ENCODE measurements at places on chromosomes 16 and 17.
A peak's percentile ranks its signal among the peaks of the same experiment; 100 is the strongest.

DNA sequence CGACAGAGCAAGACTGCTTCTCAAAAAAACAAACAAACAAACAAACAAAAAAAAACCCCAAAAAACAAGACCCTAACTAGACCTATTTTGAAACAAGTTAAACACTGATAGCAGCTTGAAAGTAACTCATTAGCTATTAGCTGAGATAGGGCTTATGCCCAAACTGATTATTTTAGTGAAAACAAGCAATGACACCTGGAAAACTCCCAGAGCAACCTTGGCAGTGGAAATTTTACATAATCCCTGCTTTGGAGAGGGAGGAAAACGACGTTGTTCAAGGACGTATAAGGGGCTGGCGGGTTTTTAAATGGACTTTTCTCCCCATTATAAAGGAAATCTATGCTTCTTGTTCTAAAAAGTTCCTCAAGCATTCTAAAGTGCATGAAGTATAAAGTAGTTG is 45.4 kb upstream of the AQP8 start:
- no peak for DNase-seq

DNA sequence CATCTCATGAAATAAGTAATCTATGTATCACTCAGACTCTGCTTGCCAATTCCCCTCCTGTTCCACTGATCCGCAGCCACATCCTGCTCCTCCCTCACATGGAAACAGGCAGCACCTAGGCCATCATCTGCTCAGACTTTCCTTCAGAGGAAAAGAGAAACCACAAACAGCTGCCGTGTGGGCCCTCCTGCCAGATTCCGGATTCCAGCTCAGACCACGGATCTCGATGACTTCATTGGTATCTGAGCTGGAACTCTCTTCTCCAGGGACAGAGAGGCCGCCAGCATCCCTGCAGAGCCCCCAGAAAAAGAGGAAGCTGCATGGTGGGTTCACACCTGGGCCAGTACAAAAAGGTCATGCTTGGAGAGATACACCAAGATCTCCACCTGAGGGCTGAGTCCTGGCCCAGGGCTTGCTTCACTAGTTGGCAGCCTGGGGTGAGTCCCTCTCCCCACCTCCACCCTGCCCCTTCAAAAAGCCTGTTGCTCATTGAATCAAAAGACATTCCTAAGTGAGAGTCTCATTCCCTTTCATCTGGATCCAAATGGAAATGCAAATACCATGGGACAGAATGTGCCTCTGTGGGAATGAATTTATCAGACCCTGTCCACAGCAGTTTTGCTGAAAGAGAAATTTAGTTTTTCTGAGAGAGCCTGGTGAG is 47.2 kb downstream of the HOXB1 start:
- DNase-seq = no peak

DNA sequence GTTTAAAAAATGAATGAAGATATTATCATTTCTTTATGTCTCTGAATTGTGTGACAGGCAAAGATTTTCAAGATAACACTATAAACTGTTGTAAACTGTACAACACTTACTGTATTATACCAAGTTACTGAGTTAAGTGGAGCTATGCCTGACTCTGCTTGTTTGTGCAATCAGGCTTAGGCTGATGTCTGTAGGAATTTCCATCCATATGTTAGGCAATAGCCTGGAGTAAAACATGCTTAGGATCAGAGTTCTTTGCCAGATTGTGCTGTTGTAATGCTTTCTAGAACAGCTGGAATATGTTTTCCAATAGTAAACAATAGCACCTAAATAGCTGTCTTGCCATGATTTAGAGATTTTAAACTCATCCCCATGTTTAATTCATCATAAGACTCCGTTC is 1496.7 kb downstream of the CDH11 start:
- no peak for DNase-seq

DNA sequence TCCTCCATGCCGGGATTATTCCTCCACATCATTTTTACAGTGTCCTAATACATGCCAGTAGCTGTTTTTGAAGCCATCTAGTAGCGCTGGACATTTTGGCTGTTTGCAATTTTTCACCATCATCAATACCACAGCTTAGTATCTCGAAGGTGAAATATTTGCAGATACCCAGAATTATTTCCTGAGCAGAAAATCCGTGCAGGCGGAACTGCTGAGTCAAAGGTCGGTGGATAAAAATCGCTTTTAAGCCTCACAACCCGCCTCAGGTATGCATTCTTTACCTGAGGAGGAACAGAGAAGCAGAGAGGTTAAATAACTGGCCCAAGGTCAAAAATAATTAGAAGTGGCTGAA is 584 bp upstream of the TNRC6A start:
- no peak for DNase-seq

DNA sequence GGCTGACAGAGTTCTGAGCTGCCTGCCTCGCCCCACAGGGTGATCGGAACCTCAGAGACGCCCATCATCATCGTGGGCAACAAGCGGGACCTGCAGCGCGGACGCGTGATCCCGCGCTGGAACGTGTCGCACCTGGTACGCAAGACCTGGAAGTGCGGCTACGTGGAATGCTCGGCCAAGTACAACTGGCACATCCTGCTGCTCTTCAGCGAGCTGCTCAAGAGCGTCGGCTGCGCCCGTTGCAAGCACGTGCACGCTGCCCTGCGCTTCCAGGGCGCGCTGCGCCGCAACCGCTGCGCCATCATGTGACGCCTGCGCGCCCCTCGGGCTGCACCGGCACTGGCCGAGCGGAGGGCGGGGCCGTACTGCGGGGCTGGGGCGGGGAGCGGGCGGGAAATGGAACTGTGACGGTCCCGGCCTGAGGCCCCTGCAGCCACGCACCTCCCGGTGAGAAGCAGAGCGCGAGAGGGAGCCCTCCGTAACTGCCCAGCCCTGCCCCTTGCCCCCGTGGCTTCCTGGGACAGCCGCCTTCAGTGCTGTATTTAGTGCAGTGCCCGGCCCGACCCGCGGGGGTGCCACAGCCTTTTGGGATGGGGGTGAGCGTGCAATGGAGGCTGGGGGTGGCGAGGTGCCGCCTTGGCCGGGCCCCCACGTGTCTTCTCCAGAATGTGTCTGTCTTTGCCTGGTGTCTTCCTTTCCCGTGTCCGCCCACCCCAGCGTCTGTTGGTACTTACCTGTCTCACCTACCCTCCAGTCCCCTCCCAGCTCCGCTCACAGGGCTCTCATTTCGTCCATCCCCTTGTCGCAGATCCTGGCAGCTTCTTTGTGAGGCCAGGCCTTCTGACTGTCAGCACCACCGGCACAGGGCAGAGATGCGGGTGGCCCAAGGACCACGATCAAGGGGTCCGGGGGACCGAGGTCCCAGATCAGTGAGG is 9.8 kb downstream of the RASL10B start:
- no peak for DNase-seq

GRCh38 chr17:50634224-50634914 is at the start of gene ABCC3:
TSS of gene ABCC3 (plus strand) at chr17:50634881. CDS start at chr17:50634937, 56 bp downstream.
- no peak for DNase-seq

DNA sequence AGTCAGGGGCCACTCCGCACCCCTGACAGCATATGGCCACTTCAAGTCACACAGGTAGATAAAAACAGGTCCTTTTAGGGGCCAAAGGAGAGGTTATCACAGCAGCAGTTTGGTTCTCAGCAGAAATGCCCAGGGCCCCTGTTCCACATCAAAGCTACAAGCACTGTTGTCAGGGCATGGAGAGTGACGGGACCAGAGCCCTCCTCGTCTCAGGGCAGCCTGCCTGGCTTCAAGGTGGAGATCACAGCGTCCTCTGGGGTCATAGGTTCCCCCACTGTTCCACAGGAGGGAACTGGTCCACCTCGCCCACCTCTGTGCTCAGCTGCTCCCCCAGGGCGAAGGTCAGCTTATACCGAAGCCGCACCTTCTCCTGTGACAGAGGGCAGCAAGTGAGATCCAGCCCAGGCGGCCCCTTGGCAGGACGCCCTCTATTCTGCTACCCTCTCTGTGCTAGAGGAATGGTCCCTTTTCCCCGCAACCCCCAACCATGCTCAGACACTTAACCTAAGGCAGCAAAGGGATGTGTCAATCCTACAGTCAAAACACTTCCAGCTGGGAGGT is 23.3 kb downstream of the GGA3 start:
- no peak for DNase-seq

DNA sequence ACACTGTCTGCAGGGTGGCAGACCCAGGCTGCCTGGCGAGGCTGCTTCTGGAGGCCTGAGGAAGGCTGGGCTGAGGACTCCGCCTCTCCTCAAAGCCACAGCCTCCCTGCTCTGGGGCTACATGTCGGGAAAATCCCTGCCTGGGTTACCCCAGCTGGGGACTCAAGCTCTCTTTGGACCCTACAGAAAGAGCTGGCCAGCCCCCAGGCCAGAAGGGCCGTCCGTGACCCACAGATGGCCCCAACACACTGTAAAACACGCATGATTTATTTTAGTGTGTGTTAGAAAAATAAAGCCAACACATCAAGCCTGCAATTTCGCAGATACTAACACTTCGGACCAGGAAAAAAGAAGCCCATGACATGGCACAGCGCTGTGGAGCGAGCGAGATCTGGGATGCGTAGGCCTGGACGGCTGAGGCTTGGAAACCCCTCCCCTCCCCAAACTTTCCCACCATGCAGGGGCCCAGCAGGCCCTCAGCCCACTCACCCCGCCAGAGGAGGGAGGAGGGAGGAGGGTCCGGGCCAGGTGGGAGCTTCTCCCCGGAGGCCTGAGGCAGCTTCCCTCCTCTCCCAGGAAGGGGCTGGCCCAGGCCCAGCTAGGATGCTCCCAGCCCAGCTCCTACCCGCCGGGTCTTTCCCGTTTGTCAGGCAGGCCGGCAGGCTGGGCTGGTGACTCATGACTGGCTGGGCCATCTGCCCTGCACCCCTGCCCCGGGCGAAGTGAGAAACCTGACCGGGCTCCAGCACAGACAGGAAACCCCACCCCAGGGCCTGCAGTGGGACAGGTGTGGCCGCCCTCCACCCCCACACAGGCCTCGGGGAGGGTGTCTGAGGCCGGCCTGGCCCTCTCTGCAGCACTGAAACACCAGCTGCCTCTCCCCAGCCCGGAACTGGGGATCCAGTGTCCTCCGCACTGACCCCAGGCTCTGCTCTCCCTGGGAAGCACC is 34.1 kb upstream of the SLC38A10 start:
- DNase-seq = no peak

DNA sequence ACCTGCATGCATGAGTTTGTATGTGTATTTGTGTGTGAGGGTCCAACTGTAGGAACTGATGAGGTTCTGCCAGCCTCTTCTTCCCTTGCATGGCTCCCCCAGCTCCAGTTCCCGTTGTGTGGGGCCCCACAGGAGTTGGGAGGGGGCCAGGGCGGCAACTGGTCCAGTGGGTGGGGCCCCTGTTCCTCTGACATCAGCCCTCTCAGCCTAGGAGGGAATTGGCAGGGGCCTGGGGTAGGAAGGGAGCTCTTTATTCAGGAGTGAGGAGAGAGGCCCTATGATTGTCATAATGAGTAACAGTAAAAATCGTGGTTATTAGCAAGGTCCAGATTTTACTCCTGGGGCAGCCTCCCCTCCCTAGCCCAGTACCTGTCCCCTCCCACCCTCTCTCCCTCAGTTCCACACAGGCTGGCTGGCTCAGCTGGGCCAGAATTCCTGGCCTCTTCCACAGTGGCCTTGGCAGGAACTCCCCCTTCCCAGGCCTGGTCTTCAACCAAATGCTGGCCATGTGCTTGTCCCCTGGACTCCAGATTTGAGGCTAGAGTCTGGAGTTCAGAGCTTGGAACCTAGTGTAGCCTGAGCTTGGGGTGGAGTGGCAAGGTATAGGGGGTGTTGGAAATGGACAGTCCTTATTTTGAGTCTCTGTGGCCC is 18.9 kb downstream of the RARA start:
- no peak for DNase-seq

- DNase-seq = no peak
These were observed 18.1 kb downstream of the SLC7A5 start for GRCh38 chr16:87851141-87851587.

- DNase-seq = no peak
These were observed 53.7 kb upstream of the DHX40 start for GRCh38 chr17:59511726-59512125.

- no peak for DNase-seq
These were observed 269.8 kb upstream of the MYOCD start for GRCh38 chr17:12395733-12396354.

- no peak for DNase-seq
These were observed 45.8 kb upstream of the LGALS9 start for GRCh38 chr17:27585153-27585681.

- no peak for DNase-seq
These were observed 4.4 kb downstream of the UBALD1 start for GRCh38 chr16:4610011-4611005.

- no peak for DNase-seq
These were observed 16.1 kb upstream of the CRK start for GRCh38 chr17:1471911-1472821.

GRCh38 chr17:9880582-9880999 is 24.5 kb downstream of the RCVRN start:
- DNase-seq = no peak

GRCh38 chr17:58005031-58005727 is 1.9 kb downstream of the SRSF1 start:
- DNase-seq = no peak

DNA sequence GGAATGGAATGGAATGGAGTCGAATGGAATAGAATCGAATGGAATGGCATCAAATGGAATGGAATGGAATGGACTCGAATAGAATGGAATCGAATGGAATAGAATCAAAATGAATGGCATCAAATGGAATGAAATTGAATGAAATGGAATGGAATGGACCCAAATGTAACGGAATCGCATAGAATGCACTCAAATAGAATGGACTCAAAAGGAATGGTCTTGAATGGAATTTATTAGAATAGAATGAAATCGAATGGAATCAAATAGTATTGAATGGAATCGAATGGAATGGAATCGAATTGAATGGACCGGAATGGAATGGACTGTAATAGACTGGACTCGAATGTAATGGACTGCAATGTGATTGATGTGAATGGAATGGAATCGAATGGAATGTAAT is 501.4 kb upstream of the WSB1 start:
- no peak for DNase-seq

DNA sequence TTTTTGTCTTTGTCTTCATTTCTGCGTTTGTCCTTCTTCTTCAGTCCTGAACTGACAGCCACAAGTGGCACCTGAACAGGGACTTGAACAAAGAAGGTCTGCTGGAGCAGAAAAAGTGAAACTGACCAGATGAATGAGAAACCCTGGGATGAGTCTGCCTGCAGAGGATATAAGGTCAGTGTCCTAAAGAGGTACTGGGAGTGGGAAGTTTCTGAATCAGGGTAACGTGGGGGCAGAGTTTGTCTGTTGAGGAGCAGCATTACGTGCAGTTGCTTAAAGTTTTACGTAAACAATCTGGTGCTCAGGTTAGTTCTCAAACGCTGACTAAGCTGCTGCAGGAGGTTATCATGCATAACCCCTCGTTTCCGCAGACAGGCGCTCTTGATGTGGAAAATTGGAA is 2057.6 kb downstream of the TP53TG3F start:
- DNase-seq = no peak

- no peak for DNase-seq
These were observed 8.0 kb upstream of the COPS3 start for GRCh38 chr17:17289086-17289485.

DNA sequence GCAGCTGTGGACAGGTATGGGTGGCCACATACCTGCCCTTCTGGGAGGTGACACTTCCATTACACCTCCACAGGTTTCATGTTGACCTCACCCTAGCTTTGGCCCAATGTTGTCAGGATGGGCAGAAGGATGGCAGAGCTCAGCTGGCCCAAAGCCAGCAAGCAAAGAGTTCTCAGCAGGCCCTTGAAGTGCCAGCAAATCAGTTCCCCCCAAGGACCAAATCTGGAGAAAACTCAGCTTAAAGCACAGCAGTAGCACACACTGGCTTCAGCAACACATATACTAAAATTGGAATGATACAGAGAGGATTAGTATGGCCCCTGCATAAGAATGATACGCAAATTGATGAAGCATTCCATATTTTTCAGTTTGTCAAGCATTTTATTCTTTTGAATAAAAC is 13.4 kb downstream of the ARL4D start:
- no peak for DNase-seq

- no peak for DNase-seq
These were observed 127.1 kb downstream of the MAF start for GRCh38 chr16:79473456-79473855.

- peak; percentile 78 for DNase-seq
These were observed at the start of gene DDX42 for GRCh38 chr17:63774141-63774968. TSS of gene DDX42 (plus strand) at chr17:63774170. CDS start at chr17:63787050, 12,880 bp downstream.
